HT1080 (cell line): ENCODE measurements at places on chromosomes 13 and 19.
A peak's percentile ranks its signal among the peaks of the same experiment; 100 is the strongest.

DNA sequence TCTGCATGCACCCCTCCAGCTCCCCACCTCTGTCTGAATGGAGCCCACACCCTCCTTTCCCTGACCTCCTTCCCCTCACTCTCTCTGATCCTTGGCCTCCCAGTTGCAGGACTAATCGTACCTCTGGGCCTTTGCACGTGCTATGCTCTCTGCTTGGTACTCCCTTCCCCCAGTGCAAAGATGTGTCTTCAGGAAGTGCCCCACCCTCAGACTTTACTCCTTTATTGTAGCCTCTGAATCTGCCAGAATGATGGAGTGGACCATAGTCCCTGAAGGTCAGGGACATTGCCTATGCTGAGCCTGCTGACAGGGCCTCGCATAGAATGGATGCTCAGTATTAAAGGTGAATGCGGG, 1.3 kb upstream of the JUND start:
- no peak for DNase-seq

DNA sequence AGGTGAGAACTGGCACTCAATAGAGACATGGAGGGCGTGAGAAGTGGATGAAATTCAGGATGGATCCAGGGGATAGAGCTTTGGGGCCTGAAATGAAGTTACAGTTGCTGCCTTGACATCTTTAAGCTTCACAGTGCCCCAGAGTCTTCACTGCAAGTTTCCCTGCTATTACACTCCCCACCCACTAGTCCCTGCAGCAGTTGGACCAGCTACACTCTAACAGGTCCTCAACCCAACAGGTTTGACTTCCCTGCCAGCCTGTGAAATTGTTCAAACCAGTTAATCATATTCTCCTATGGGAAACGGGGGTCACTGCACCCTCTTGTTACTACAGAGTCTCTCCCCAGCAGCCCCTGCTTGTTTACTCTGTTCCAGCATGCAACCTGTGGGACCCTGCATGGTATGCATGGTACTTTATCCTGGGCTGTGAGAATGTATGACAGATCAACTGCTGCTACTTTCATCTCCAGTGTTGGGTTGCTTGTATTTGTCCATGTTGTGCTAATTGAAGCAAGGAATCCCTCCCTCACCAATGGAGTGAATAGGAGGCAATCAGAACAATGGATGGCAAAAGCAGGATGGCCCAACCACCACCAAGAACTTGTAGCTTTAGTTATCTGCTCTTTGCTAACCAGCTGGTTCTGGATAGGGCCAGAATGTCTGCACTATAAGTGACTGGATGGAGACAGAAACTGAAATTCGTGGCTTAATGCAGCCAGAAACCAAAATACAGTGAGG, 314.2 kb downstream of the OLFM4 start:
- DNase-seq: no peak

- no peak for DNase-seq
These were observed 62.8 kb upstream of the EDNRB start for GRCh38 chr13:77981281-77981881.

DNA sequence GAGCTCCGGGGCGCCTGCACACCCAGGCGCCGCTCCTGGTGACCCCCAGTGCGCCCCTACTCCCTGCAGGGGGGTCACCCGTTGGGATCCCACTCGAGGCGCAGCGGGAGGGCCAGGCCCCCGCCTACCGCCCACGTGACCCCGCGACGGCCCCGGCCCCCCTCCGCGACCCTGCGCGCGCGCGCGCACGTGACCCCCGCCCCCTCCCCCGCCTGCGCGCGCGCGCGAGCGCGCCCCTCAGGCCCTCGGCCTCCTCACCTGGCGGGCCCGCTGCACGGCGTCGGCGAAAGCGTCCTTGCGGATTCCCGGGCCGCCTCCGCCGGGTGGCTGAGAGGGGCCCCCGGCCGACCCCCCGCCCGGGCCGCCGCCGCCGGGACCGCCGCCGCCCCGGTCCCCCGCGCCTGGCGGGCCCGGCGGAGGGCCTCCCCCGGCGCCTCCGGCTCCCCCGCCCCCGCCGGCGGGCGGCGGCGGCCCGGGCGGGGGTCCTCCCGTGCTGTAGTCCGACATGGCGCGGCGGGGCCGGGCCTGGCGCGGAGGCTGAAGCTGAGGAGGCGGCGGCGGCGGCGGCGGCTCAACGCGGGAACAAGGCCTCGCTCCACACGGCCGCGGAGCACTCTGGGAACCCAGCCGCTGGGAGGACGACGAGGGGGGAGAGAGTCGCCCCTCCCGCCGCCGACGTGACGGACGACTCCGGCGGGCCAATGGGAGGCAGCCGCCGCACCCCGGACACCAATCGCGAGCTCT, at the start of gene KHSRP:
TSS of gene KHSRP (minus strand) at position 617 of the 744 bp plus-strand sequence. CDS start at position 507, 110 bp downstream.
- no peak for DNase-seq

DNA sequence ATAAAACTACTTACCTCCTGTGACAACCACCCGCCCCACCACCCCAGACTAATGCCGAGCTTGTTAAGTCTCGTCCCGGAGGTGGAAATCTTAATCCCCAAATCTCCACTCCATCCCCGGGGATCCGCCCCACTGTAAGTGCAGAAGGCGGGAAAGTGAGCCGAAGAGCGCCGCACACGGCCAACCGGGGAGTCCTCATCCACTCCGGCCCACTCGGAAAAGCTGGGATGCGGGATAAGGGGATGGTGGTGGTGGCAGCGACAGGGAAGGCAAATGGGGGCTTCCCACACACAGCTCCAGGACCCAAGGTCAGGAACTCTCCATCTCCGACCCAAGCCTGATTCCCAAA, 621 bp downstream of the FBL start:
- DNase-seq: peak; percentile 18

GRCh38 chr19:10871711-10872545, 575 bp downstream of the CARM1 start:
- no peak for DNase-seq

DNA sequence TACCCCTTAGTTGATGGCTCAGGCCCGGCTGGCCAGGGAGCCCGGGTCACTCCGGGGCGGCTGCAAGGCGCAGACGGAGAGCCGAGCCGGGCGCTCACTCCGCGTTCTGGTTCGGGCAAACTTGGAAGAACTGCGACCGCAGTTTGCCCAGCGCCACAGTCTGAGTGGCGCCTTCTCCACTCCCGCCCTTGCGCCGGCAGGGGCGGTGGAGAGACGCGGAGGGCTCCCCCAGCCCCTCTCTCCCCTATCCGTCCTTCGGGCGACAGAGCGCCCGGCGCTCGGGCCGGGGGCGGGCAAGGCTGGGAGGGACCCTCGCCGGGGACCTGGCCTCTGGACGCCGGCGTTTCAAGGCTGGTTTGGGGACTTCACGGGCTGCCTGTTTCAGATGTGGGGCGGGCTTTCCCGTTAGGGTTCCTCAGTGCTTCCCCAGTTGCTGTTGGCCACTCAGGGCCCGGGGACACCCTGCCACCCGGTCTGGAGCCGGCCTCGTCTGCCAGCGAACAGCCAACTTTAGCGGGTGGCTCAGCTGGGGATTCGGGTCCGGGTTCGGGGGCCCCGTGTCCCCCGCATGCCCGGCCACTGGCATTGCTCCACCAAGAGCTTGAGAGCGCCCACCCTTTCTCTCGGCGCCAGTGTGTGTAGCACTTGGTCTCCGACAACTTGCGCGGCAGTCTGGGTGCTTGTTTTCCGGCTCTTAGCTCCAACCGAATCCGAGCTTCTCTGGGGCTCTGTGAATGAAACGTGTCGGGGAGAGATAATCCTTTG, 1.5 kb downstream of the GPC6 start:
- DNase-seq: peak; percentile 86

DNA sequence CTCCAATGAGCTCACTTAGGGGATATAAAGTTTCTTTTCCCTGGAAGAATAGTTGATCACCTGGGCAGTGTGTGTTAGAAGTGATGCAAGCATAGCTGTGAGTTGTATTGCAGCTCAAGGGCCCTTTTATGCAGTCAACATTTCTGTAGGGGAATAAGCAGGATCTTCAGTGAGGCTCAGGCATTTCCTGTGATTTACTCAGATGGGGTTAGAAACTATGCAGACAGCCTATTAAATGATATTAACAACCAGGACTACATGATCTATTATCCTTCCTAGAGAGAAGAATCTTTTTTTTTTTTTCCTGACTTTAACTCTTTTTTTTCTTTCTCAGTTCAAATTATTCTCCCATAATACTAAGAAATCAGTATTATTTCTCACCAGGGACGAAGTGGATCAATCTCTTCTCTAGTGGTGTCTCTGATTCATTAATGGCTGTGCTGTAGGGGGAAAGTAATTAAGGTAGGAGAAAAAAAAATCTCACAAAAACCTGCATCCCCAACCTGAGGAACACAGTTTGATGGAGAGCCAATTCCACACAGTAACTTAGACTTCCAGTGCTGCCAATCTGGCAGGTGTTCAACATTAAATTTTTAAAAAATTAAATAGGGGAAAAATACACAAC, 126.4 kb upstream of the SLC10A2 start:
- DNase-seq: no peak

DNA sequence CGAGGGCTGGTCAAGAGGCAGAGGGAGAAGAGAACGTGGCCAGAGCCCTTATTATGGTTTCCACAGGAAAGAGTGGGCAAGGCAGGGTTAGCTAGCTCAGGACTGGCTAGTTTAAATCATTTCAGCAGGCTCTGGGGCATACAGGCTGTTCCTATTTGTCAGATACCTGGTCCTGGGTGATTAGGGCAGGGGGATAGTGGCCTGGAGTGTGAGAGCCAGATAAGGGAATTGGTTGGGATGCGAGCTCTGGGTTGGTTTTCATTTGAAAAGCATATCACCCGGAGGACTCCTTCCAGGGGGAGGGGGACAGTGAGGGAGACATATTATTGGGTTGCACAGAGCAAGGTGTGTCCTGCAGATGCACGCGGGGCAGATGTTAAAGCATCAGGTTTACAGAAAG, 75.3 kb upstream of the CLDN10 start:
- DNase-seq: no peak

DNA sequence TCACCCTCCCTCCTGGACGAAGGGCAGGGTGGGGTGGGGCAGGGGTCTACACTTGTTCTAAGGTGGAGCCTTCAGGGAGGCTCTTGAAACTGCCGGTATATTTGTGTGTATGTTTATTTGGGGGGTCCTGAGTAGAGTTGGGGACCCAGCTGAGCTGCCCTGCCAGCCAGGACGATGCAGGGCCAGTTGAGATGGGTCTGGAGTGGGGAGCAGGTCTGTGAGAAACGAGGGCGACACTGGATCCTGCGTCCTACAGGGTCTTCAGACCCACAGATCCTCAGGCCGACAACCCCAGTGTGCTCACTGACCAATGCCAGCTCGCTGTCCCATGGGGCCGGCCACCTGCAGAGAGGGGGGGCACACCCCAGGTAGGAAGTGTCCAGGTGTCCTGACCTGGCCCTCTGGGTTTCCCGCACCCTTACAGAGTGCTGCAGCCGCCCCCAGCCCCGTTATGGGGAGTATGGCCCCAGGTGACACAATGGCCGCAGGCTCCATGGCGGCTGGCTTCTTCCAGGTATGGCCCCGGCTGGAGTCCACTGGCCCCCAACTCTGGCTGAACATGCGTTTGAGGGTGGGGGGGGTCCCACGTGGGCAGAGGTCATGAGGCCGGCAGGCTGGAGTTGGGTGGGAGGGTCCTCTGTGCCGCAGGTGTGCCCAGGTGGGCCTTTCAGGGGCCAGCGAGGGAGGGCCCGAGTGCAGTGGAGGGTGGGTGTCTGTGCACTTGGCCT, 7.4 kb downstream of the ISYNA1 start:
- DNase-seq: no peak

GRCh38 chr13:19810996-19811881, 28.5 kb upstream of the PSPC1 start:
- DNase-seq: no peak
